ENCODE measurements at places on chromosomes 1 and 21.

- DNase-seq, result no peak
Measured at GRCh38 chr1:20710469-20711284, 7.1 kb downstream of the KIF17 start.

GRCh38 chr1:75274920-75275506, 140.8 kb downstream of the LHX8 start:
- no peak for DNase-seq

DNA sequence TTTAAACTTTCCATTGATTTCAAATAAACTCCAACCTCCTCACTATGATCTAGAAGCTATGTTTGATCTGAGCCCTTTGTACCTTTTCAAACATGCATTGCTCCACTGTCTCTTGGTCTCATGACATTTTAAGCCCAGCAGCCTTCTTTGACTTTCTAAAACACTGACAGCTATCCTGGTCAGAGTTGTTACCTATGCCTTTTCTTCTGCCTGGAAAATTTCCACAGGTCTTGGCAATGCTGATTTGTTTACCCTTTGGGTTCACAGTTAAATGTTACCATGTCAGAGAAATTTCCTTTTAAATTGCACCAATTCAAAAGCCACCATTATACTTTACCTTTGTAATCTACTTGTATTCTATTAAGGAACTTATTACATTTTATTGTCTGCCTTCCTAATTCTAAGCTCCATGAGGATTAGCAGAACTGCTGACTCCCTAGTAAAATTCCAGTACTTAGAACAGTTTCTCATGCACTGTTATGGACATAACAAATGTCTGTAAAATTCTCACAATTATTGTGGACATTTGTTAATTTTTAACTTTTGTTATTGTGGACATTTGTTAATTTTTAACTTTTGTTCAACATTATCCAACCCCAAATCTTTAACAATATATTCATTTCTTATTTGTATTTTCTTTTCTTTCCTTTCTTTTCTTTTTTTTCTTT, 1064.4 kb downstream of the NCAM2 start:
- no peak for DNase-seq

GRCh38 chr1:169495046-169495775, 9.5 kb upstream of the SLC19A2 start:
- DNase-seq, result no peak

- DNase-seq, result no peak
Measured at GRCh38 chr21:39336457-39337008, 12.4 kb downstream of the HMGN1 start.

DNA sequence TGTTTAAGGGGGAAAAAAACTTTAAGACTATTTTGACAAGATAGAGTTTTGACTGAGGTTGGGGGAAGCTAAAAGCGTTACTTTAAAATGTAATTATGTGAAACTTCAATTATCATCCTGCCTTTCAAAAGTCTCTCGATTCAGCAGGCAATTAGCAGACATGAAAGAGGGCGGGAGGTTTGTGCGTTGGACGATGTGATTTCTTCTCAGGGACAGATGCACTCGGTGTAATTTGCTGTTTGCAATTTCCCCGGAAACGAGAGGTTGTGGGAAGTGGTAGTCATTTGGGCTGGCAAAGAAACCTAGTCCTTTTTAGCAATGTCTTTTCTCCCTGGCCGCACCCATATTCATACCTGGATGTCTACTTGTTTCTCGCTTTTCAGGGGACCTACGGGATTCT, 27.1 kb downstream of the KAZN start:
- DNase-seq, result no peak

DNA sequence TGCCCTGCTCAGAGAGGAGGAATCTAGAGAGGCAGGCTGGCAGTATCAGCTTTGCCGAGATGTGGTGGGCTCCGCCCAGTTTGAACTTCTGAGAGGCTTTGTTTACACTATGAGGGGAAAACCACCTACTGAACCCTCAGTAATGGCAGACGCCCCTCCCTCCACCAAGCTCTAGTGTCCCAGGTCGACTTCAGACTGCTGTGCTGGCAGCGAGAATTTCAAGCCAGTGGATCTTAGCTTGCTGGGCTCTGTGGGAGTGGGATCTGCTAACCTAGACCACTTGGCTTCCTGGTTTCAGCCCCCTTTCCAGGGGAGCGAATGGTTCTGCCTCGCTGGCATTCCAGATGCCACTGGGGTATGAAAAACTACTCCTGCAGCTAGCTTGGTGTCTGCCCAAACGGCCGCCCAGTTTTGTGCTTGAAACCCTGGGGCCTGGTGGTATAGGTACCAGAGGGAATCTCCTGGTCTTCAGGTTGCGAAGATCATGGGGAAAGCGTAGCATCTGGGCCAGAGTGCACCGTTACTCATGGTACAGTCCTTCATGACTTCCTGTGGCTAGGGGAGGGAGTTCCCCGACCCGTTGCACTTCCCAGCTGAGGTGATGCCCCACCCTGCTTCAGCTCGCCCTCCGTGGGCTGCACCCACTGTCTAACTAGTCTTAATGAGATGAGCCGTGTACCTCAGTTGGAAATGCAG, 43.6 kb downstream of the C21orf91 start:
- DNase-seq, result no peak
